ENCODE measurements at places on chromosomes 12 and 14.

DNA sequence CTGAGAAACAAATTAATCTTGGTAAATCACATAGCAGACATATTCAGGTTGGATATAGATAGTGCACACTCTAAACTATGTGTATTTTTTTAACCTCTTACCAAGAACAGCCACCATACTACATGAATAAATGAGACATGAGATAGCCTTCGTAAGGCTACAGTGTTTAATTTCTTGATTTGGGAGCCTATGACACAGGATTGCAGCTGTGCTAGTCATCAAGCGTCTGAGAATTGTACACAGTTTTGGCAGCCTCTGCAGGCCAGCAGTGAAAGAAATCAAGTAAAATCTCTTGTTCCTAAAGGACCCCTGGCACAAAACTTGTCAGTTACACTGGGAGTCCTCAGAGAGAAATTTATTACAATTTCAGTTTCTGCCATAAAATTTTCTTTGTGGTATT, 236.1 kb downstream of the C12orf50 start:
- DNase-seq, result no peak

GRCh38 chr12:3697311-3697870, 55.5 kb downstream of the CRACR2A start:
- DNase-seq, result no peak

- no peak for DNase-seq
These were observed 3.2 kb downstream of the TDRD9 start for GRCh38 chr14:103931422-103931821.

DNA sequence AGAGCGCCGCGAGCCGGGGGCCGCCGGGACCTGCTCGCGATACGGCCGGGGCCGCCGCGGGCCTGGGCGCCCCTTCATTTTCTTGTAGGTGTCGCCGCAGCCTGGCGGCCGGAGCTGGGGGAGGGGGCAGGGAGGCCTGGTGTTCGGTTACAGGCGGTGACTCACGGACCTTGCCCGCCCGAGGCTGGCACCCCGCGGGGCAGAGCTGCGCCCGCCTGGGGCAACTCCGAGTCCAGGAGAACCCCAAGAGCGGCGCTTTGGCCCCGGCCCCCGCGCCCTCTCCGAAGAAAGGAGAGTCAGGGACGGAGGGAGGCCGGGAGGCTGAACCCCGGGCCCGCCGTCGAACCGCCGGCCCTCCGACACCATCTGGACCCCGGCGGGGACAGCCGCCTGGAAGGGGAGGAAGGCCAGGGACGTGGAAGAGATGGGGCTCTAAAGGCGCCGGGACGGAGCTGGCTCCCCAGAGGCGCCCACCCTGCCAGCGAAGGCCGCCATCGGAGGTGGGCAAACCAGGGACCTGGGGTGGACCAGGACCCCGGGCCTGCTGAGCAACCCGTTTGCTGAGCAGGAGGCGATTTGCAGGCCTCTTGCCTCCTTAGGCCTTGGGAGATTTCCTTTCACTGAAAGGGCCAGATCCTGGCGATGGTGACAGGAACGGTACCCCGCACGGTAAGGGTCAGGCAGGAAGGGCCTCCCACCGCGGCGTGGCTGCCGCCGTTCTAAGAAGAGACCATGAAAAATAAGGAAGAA, 843 bp upstream of the NUAK1 start:
- peak; percentile 3 for DNase-seq

DNA sequence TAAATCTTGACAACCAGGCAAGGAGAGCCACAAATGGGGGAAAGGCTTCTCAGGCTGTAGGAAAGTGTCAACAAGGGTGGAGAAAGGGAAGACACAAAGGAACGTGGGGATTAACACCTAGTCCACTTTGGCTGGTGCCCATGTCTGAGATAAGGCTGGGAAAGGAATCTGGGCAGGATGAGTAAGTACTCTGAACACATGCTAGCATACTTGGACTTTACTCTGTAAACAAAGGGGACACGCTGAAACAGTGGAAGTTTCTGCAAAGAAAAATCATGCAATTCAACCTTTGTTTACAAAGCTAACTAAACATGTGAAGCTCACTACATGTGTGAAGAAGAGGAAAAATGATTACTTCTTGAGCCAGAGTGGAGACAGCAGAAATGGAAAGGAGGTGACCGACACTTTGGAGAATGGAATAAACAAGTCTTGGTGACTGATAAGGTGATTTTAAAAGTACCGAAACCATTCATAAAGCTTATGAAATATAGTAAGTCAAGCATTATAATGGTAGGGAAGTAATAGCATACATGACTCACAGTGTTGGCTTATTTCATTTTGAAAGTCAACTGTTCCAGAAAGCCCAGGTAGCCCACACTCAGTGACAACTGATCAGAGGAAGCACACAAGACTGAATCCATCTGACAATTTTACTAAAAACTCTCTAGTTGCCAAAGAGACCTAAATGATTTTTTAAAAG, 13.2 kb downstream of the CPNE8 start:
- DNase-seq, result no peak

GRCh38 chr14:82445810-82446570, 912.3 kb upstream of the SEL1L start:
- DNase-seq, result no peak

GRCh38 chr12:115864396-115864795, 413.1 kb downstream of the MED13L start:
- DNase-seq, result no peak

- no peak for DNase-seq
These were observed 35.7 kb downstream of the CNTN1 start for GRCh38 chr12:40727774-40728483.

DNA sequence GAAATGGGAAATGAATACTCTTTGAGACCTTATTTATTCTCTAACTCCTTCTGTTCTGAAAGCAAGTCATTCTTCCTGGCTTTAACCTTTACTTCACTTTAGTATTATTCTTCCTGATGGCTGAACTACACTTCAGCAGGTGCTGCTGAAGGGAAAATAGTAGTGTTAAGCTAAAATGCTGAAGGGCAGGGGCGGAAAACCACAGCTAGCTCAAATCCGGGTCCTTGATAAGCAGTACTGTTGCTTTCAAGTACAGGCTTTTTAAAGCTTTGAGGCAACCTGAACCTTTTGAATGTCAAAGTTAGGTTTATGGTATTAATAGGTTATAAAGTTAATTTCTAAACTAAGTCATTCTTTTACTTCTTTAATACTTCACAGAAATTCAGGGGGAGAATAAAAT, 10.7 kb downstream of the CCDC196 start:
- DNase-seq, result no peak

- no peak for DNase-seq
These were observed 33.2 kb downstream of the SAMD4A start for GRCh38 chr14:54599966-54600716.

DNA sequence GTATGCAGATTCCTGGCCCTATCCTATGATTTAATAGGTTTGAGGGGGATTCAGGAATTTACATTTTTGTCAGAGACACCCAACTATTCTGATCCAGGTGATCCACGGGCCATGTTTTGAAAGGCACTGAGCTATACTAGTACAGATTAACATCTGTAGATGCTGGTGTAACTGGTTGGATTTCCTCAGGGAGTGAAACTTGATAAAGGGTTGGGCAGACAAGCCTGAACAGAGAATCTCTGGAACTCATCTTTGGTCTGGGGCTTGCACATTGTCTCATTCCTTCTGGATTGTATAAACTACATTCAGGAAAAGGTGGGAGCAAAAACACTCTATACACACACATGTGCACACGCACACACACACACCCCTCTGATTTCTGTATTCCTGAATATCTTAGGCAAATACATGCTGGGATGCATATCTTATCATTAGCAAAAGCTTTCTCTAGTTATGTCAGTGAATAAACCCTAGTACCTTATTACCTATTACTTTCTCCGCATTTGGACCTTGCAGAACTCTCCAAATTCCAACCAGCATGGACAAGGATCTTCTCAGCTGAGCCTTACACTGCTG, 104.6 kb downstream of the SLC38A1 start:
- DNase-seq, result no peak

Measured in activated CD8-positive, alpha-beta memory T cell treated with anti-CD3 and anti-CD28 coated beads for 1 hour (primary cell).